A549 (cell line): ENCODE measurements at places on chromosomes 2 and 18. TPM values are rescaled to one million over a fixed set of nuclear protein-coding genes. Genes with fewer than 3 reads are reported as not detected.

- no peak for DNase-seq
These were observed 151.2 kb upstream of the ALKAL2 start for GRCh38 chr2:439077-439476.

DNA sequence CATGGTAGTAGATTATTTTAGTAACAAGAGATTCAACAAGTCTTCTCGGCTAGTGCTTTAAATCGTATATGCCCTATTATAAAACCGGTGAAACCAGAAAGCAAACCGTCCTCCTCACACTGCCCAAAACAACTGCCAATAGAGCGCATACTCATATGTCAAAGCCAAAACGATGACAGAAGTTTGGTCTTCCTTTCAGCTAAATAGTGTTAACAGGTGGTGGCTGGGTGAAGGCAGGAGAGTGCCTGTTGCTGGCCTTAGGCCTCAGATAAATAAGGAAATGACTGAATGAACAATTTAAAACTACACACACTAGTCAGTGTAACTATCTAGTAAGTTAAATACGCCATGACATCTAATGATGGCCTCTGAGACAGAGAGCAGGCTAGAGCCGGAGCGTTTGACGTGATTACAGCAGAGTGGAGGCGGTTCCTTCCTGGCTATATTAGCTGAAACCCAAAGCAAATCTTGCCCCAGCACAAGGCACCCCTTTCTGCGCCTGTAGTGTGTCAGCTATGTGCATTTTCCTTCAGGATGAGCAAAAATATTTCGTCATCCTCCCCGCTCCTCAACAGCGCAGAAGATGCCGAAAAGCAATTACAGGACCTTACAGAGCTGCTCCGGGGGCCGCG, 1.6 kb downstream of the LONRF2 start:
- peak; percentile 9 for DNase-seq

DNA sequence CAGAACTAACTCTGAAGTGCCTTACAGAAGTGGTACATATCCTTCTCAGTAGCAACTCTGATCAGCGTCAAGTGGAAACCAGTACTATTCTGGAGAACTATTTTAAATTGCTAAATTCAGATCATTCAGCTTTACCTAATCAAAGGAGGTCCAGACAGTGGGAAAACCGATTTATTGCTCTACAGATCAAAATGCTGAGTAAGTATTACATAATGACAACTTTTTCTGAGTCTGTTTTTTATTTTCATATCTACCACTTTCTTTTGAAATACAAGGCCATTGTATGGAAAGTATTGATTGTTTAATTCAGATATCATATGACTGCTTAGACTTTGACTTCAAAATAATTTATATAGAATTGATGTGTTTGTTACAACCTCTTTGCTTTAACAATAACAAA, 68.7 kb downstream of the NBEAL1 start:
- DNase-seq = no peak

The PDE11A gene
- 3.1 to 3.6 TPM (median 3.4 TPM) in 3 replicates for polyA plus RNA-seq

- no peak for DNase-seq
These were observed 50.9 kb upstream of the CD226 start for GRCh38 chr18:69998523-69998987.
